Cerebellum (tissue), 4 donors: ENCODE measurements at places on chromosomes 12 and 14.

DNA sequence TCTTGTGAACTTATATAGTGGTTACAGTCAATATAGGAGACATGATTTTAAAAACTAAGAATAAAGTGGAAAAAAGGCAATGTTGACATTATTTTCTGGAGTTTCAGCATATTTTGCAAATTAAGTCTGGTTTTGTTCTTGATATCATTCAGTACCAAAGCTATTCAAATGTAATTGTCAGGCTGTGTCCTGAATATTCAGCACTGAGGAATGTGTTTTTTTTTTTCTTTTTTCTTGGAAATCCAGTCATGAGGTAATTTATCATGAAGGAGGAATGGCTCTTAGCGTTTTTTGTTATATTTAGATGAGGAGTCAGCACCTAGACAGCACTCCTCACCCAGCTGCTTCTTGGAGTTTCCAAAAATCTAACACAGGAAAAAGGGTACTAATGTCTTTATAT, 225.5 kb downstream of the CCDC91 start:
- DNase-seq: no peak

- DNase-seq: no peak
Measured at GRCh38 chr12:88325816-88326189, 183.7 kb downstream of the TMTC3 start.

DNA sequence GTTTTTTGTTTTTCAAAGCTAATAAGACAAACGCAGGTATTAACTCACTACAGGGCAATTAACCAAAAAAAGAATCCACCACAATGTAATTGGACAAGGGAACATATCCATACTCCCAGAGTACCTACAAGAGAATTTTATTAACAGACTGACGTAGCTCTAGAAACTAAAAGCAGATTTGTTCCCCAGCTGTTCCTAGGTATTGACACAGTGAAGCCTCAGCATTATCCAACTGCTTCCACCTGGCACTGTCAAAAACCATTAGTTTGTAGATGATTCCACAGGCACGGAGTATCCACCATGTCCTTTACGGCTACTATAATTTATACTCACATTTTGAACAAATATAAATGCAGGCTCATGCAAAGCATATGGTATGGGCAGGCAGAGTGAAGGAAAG, 22.3 kb downstream of the PPM1H start:
- peak; percentile 36 for DNase-seq

GRCh38 chr12:3632754-3633153, 120.2 kb downstream of the CRACR2A start:
- no peak for DNase-seq

DNA sequence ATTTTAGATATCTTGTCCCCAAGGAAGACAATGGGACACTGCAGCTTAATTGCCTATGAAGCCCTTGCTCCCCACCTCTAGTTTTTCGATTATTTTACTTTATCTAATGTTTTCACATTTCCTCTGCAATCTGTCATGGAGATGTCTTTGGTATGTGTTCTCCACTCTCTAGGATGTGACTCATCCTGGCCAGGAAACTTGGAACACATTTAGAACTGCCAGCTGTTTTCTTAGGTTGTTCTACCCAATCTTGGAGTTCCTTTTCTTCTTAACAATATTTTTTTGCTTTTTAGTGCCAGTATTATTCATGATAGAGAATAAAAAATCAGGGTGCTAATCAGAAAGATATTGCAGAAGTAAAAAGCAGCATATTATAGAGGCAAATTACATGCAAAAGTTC, 101.7 kb upstream of the CLEC14A start:
- DNase-seq: no peak

DNA sequence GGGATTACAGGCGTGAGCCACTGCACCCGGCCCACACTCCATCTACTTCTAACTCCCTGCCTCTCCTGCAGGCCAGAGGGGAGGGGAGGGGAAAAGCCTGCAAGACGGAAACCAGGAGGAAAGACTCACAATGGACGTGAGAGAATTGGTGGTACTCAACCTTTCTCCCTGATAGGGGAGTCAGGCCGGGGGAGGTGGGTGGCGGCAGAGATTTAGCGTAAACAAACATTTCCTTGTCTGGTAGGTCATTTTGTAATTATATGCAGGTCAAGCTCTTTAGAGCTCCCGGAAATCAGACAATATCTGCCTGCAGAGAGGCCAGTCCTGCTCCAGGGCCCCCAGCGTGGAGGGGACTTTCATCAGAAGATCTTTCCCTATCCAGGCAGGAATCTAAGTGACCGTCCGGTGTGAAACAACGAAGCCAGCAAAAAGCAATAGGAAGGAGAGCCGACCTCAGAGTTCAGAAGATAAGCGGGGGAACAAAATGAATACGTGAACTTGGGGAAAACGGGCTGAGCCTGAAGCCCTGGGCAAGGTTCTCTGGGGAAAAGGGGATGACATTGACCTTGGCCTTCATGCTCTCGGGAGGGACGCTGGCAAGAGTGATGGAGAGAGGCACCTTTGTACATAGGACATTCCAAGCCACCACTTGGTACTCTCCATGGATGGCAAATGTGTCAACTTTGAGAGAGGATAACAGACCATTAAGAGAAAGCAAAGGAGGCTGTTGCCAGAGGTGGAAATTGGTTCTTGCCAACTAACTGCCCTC, 62.3 kb downstream of the SPRING1 start:
- DNase-seq: no peak

- DNase-seq: no peak
Measured at GRCh38 chr14:52121441-52121840, 52.6 kb upstream of the NID2 start.

DNA sequence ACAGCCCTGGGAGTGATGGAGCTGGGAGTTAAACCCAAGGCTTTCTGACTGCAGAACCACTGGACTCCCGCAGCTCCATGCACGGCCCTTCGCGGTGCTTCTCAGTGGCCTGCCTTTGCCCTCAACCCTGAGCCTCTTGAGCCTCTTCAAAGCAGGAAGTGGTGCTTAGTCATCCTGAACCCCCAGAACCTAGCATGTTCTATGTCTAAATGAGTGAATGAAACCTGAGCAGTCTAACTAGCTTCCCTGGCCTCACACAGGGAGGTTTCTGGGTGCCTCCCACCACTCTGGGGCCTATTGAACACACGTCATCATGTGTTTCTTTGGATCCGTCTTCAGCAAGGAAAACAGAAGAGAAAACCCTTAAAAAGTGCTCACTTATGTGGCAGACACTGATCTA, 117.9 kb upstream of the SFSWAP start:
- DNase-seq: no peak

DNA sequence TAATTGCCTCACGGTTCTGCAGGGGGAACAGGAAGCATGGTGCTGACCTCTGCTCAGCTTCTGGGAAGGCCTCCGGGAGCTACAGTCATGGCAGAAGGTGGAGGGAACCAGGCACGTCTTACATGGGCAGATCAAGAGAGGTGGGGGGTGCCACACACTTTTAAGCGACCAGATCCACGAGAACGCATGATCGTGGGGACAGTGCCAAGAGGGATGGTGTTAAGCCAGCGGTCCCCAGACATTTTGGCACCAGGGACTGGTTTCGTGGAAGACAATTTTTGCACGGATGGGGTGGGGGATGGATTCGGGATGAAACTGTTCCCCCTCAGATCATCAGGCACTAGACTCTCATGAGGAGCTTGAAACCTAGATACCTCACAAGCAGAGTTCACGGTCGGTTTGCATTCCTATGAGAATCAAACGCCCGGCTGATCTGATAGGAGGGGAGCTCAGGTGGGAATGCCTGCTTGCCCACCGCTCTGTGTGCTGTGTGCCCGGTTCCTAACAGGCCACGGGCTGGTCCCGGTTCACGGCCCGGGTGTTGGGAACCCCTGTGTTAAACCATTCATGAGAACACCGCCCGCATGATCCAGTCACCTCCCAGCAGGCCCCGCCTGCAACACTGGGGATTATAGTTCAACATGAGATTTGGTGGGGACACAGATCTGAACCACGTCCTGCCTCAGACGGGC, 96.9 kb downstream of the ADGRD1 start:
- DNase-seq: no peak

DNA sequence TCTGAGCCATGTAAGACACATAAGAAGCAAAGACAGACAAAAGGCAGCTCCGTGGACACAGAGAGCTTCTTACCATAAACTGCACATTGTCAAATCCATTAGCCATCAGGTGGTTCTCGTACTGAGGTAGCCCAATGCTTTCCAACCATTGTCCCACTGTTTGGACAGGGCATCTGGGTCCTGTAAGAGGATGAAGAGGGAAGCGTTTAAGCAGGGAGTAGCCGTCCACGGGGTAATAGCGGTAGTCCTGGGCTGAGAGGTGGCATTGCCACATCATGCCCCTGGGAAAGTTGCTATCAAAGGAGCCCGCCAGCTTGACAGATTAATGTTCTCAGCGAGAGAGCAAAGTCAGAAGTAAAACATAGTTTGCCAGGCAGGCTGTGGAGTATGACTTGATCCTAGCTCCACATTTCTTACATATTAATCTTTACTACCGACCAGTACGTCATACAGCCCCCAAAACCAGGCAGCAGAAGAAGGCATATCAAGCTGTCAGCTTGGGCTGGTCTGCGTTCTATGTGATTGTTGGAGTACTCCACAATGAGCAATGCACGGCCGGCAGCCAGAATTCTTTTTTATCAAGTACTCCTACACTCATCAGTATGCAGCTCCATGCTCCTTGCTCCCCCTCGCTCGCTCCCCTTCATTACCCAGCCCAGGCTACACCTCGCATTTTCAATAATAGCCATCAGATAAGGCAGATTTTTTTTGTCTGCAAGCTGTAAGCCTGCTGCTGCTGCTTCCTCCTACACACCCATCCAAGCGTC, 493.2 kb upstream of the GARIN6 start:
- peak; percentile 17 for DNase-seq

DNA sequence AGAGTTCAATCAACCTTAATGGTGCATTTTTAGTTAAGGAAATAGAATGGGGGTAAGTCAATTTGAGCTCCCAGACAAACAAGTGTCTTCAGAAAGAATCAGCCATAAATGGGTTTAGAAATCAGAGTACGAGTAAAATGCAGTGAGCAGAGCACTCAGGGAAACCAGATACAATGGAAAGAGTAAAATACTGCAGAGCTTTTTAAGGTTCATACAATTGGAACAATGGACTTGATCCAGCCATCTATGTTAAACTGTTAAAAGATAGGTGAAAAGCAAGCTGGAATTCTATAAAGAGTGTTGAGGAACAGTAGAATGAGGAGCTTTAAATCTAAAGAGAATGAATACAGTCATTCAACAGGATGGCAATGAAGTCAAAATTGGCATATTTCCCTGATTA, 23.8 kb upstream of the PCNX4 start:
- no peak for DNase-seq

GRCh38 chr12:70638639-70639360, 1.6 kb upstream of the PTPRB start:
- DNase-seq: no peak

GRCh38 chr12:75877763-75878621, 153.6 kb downstream of the PHLDA1 start:
- DNase-seq: no peak
